ENCODE measurements at places on chromosomes 12 and 14. TPM values are rescaled to one million over a fixed set of nuclear protein-coding genes. Genes with fewer than 3 reads are reported as not detected.

Gene BBOF1
- 5.4 TPM for total RNA-seq

Gene TMEM119
- total RNA-seq: 14.1 TPM

Gene FBXO34
- total RNA-seq: 46.0 TPM

Gene PTGDR
- 20.5 TPM for total RNA-seq

Gene FRMD6
- 27.3 TPM for total RNA-seq

Gene KERA
- not detected for total RNA-seq

Gene CCNT1
- total RNA-seq: 40.6 TPM

Gene TTLL5
- 35.6 TPM for total RNA-seq

Gene SLC17A8
- not detected for total RNA-seq

Gene OR4L1
- total RNA-seq: not detected

Gene LHX5
- total RNA-seq: not detected

Gene MTERF2
- 9.3 TPM for total RNA-seq
